AG10803 (cell line): ENCODE measurements at places on chromosomes 2 and 18.

- peak; percentile 43 for DNase-seq
These were observed 71.4 kb upstream of the ZNF385B start for GRCh38 chr2:179932786-179933185.

DNA sequence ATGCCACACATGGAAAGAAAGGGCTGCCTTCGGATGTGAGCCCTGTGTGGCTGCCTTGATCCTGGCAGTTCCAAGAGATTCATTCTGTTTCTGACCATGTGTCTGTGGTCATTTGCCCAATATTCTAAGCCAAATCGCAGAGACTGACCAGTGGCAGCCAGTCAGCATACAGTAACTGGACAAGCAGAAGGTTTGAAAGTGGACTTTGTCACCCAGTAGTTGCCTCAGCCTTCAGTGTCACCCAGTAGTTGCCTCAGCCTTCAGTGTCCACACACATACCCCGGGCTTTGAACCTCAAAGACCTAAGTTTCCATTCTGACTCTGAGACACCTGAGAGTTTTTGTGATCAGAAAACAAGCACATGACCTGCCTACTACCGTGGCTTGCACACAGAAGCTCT is 5.0 kb downstream of the RFX8 start:
- no peak for DNase-seq

DNA sequence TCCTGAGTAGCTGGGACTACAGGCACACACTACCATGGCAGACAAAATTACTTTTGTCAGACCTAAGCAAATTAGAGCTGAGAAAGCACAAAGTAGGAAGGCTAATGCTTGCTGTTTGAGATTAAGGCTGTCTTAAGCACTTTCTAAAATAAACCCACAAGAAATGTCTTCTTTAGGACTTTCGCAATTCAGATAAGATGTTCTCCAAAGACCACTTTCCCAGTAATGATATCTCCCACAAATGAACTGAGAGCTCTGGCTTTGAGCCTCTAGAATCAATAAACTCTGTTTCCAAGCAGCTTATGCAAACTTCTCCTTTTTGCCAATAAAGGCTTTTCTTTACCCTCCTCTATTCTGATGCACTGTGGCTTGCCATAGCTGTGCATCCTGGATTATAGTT is 32.0 kb upstream of the GALNT1 start:
- no peak for DNase-seq

- no peak for DNase-seq
These were observed 10.9 kb downstream of the GNLY start for GRCh38 chr2:85704800-85705679.
